Putamen (tissue), 1 donor: ENCODE measurements at places on chromosomes 7 and 10.

- peak; percentile 58 for DNase-seq
Measured at GRCh38 chr10:5071411-5072198, 22.6 kb upstream of the AKR1C3 start.

- peak; percentile 16 for DNase-seq
Measured at GRCh38 chr10:76301950-76302349, 870.5 kb downstream of the LRMDA start.

- DNase-seq: no peak
Measured at GRCh38 chr10:31937371-31937770, 8.7 kb upstream of the ARHGAP12 start.

GRCh38 chr7:92276460-92276864, 30.7 kb downstream of the ANKIB1 start:
- no peak for DNase-seq

DNA sequence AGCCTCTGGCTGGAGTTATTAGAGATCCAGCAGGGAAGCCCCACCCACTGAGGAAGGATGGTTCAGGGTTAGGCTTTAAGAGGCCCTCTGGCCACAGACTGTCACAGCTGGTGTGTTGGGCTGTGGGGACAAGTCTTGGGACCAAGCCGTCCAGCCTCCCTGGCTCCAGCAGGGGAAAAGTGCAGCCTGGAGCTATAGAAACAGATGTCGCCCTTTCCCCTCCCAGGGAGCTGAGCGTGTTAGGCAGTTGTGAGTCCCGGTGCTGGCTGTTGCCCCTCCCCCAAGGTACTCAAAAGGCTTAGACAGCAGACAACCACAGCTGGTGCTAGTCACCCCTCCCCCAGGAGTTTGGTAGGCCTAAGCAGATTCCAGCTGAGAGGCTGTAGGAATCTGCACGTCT, 143.4 kb downstream of the TMEM168 start:
- no peak for DNase-seq

DNA sequence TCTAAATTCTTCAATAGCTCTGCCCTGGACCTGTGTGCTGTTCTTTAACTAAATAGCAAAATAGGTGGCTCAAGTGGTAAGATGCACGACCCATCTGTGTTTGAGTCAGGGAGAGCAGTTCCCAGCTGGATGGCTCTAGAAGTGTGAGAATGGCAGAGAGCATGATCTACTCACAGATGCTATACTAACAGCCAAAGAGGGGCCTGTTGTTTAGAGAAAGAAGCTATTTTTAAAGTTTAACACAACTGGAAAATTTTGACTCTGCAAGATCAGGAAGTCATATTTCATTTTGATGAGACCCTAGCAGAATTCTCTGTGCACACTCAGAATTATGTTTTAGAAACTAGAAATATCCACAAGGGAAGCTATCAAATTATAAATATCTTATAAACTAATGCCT, 87.4 kb upstream of the PIP4K2A start:
- DNase-seq: no peak

GRCh38 chr10:12503311-12503710, 154.0 kb downstream of the CAMK1D start:
- DNase-seq: no peak

DNA sequence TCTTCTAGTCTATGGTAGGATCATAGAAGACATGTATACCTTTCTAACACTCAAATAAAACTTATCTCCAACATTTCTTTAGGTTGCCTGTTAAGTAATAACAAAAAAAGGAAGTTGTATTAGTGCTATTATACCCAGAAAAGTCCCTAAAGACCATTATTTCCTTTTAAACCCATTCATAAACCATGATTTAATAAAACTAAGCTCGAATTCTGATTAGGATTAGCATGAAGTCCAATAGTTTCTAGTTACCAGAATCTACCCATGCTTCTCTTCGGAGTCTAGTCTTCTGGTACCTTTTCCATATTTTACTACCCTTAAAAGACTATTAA, 62.7 kb downstream of the USP6NL start:
- DNase-seq: no peak

DNA sequence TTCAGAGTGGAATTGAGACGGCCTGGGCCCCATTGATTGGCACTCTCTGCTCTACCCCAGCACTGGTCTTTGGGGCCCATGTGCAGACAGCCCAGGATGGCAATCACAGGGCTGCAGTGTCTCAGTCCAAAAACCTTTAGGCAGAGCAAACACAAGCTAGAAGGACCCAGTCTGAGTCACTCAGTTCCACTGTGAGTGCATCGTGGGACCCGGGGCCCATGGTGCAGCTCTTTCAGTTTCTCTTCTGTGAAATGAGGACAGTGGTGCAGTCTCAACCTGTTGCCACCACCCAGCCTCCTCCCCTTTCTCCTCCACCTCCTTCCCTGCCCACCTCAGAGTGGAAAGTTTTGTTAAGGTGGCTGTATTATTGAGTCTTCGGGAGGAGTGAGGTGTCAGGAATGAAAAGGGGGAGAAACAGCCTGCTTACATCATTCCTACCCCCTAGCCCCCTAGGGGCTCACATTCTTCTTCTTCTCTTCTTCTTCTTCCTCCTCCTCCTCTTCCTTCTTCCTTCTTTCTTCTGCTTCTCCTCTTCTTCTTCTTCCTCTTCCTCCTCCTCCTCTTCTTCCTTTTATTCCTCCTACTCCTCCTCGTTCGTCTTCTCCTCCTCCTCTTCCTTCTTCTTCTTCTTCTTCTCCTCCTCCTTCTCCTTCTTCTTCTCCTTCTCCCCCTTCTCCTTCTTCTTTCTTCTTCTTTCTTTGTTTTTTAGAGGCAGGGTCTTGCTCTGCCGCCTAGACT, 19.5 kb upstream of the CARD11 start:
- no peak for DNase-seq

DNA sequence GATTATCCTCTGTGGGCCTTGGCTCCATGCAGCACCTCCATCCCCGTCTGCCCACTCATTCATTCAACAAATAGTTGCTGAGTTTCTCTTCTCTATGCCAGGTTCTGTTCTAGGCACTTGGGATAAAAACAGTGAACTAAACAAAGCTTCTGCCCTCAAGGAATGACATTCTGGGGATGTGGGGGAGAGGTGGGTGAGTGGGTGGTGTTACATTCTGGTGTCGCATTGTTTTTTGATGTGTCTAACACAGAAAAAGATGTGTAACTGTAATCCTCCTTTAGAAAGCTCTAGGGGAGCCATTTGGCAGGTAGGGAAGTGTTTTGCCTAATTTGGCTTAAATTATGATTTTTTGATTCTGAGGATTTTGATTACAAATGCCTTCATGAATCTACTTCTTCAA, 21.4 kb downstream of the AUTS2 start:
- DNase-seq: no peak

GRCh38 chr7:38232502-38233366, 40.7 kb downstream of the TARP start:
- DNase-seq: no peak

DNA sequence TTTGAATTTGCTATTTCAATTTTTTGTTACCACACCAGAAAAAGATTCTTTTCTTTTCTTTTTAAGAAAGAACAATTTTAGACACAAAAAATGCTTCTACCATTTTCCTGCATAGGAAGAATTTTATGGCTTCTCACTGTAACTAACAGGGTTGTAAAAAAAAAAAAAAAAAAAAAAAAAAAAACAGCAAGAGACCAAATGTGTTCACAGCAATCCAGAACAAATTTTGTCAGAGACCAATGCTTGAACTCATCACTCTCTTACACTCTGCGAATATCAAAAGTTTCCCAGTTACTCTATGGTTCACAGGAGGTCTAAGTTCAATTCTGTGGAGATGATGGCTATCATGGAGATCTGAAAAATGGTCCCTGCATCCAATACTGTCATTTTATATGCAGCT, 84.4 kb downstream of the CHCHD3 start:
- DNase-seq: no peak

DNA sequence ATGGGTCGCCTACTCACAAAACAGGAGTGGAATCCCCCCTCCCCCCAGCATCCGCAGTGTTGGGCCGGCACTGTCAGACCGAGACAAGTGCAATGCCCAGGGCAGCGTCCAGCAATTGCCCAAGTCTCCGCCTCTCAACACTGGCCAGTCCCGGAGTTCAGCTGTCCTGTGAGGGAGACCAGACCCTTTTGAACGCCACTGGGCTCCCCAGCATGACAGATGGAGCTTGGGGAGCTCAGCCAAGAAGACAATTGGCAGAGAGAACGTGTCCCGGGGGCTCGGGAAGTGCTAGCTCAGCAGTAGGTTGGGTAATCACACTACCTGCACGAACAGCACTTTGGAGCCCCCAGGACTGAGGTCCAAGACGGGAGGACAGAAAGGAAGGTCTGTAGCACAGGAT, 4.7 kb downstream of the COPS6 start:
- no peak for DNase-seq

GRCh38 chr7:139086454-139086853, 23.1 kb downstream of the ZC3HAV1 start:
- no peak for DNase-seq

- DNase-seq: no peak
Measured at GRCh38 chr7:26664735-26665416, 199.5 kb downstream of the SKAP2 start.

DNA sequence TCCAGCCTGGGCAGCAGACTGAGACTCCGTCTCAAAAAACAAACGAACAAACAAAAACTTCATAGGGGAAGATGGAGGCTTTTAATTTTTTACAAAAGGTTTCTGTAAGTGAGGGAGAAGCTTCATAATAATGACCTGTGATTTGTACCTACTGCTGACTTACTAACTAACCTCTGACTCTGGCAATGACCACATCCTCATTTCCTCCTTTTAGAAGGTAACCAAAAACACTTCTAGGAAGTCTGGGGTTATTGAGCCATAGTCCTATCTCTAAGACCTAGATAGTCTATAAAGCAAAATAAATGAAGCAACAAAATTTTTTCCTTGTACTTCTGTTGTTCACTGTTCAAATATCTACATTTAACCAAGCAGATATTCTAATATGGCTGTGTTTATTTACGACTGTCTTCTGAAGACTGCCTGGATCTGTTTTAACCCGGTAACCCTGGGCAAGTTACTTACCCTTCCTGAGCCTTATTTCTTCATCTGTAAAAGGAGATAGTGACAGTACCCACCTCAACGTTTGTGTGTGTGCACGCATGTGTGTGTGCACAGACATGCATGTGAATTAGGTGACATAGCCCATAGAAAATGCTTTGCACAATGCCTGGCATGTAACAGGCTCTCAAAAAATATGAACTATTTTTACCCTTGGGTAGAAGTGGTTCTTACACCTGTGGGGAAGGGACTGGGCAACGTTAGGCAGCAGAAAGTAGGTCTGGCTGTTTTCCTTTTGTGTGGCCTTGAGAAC, 30.8 kb upstream of the SMNDC1 start:
- no peak for DNase-seq

DNA sequence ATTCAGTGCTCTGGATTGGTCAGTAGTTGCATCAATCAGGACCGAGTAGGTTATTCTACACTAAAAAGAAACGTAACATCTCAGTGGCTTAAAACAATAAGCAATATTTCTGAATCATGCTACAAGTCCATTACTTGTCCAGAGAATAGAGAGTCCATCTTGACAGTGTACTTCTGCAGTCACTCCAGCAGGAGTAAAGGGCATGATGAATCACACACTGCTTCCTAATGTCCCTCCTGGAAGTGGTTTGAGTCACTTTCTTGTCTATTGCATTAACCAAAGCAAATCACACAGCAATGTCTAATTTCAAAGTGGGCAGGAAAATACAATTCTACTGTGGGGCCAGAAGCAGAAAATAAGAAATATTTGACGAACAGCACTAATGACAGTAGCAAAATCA, 124.8 kb downstream of the TSPAN12 start:
- DNase-seq: no peak

- peak; percentile 84 for DNase-seq
Measured at GRCh38 chr7:116316838-116317628, 106.7 kb downstream of the TES start.

GRCh38 chr10:85413570-85413969, 953.0 kb downstream of the GRID1 start:
- no peak for DNase-seq

GRCh38 chr7:48643431-48644013, 280.8 kb upstream of the CDC14C start:
- DNase-seq: no peak

DNA sequence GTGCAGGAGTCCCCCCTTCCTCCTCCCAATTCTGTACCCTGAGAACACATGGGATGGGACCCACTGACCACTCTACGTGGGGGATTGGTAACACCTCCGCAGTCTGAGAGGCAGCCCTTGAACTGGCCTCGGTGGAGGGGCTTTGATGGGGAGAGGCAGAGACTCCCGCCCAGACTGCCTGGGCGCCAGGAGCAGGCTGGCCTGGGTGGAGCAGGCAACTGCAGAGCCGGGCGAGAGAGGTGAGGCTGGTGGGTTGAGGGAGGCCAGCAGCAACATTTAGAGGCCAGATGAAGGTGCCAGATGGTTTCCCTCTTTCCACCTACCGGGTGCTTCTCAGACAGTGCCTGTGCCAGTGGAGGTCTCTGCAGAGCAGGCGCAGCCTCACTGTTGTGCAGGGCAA, 30.7 kb upstream of the ZNF467 start:
- no peak for DNase-seq

GRCh38 chr10:14742815-14743214, 31.9 kb downstream of the FAM107B start:
- DNase-seq: no peak

- no peak for DNase-seq
Measured at GRCh38 chr7:101542527-101543241, 86.4 kb downstream of the MYL10 start.

- no peak for DNase-seq
Measured at GRCh38 chr7:123727071-123727837, 21.5 kb downstream of the WASL start.

GRCh38 chr10:31069411-31069810, 37.7 kb upstream of the ZNF438 start:
- DNase-seq: no peak

DNA sequence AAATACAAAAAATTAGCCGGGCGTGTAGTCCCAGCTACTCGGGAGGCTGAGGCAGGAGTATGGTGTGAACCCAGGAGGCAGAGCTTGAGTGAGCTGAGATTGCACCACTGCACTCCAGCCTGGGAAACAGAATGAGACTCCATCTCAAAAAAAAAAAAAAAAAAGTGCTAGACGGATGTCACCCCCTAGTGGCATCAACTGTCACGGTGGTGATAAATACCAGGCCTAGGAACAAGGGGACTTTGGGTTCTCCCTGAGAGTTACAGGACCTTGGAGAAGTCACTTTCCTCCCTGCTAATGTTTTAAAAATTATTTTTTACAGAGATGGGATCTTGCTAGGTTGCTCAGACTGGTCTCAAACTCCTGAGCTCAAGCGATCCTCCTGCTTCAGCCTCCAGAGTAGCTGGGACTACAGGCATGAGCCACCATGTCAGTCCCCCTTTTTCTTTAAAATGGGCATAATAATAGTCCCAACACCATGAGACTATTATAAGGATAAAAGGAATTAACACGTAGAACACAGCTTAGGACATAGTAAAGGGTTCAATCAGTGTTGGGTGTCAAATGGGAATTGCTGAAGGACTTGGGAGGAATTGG, 2.6 kb upstream of the TMEM130 start:
- DNase-seq: no peak

GRCh38 chr7:111190804-111191203, 99.9 kb downstream of the LRRN3 start:
- no peak for DNase-seq

GRCh38 chr10:15121707-15122106, 24.6 kb downstream of the RPP38 start:
- no peak for DNase-seq

GRCh38 chr10:71368643-71369042, 28.1 kb upstream of the CDH23 start:
- no peak for DNase-seq
